MCF 10A (cell line): ENCODE measurements at places on chromosomes 7 and 10.

DNA sequence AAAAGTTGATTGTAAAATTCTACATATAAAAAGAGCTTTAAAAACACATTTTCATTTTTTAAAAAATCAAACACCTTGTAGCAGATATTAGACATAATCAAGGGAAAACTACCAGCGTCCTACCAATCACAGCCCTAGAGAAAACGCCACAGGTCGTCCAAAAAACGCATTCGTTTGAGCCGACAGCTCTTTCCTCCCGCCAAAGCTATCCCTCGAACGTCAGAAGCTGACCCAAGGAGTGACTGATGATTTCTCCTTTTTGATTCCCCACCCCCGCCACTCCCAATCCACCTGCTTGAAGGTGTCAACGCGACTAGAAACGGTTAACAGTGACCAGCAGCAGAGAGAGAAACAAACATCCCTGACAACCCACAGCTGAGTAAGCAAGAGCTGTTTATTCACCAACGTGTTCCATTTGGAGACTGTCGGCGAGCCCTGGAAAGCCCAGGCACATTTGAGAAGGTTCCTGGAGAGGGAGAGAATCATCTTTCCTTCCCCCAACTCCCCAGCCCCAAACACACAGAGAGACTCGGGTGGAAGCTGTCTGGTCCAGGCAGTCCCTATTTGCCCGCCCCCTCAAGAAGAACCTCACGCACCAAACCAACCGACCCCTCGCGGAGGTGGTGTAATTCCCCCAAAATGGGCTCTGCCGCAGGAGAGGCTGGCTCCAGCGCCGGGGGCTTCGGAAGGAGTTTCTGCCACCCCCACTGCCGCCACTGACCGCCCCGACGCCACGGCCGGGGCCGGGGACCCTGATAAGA lies 622 bp downstream of the CPEB3 start:
- peak; percentile 56 for DNase-seq

- DNase-seq = no peak
Measured at GRCh38 chr10:29412485-29412884, 123.6 kb downstream of the LYZL1 start.

DNA sequence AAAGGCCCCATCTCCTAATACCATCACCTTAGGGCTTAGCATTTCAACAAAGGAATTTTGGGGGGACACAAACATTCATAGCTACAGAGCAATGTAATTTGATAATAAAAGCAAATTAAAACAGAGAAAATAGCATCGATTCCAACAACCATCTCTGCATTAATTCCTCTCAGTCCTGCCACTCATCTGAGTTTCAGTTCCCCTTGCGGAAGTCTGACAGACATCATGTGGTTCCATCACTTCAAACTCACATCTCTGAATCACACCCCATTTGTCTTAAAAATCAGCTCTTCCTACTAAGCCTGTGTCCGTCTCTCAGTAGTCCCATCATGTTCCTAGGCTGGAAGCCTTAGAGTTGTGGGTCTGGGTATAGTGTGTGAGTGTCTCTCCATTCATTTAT lies 3.6 kb downstream of the ADCK2 start:
- DNase-seq = no peak

DNA sequence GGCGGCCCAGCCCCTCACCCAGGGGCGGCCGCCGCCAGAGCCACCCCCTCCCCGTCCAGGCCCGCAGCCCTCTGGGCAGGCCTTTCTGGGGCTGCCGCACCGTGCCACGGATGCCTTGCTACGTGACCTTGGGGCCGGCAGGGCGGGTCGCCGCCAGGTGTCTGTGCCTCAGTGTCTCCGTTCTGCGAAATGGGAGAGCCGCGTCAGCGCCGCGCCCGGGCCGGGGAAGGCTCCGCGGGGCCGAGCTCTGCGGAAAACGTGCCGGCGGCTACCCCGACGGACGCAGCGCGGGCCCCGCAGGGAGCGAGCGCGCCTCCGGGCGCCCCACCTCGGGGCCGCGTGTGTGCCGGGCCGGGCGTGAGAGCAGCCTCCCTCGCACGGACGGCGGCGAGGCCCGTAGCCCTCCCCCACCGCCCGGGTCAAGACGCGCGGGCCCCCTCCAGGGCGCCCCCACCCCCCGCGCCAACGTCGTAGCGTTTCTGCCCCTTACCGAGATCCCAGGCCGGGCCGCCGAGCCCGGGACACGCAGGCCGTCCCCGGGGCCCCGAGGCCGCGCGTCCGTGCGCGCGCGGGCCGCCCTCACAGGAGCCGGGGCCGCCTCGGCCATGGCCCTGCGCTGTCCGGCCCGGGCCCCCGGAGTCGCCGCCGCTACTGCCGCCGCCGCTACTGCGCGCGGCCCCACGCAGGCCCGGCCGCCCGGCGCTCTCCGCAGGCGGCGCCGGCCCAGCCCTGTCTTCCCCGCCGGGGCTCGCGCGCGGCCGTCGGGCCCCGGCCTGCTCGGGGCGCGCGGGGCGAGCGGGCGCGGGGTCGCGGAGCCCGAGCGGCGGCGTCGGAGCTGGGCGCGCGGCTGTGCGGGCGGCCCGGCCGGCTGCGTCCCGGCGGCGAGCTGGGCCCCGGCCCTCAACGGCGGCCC lies 1.1 kb downstream of the ZNF777 start:
- DNase-seq = no peak

GRCh38 chr10:14329746-14330173 lies 964 bp downstream of the FRMD4A start:
- DNase-seq = no peak

- peak; percentile 86 for DNase-seq
Measured at GRCh38 chr7:98352621-98353020, 48.3 kb downstream of the BAIAP2L1 start.

GRCh38 chr7:27386581-27386980 lies 144.0 kb downstream of the EVX1 start:
- DNase-seq = no peak

GRCh38 chr7:100692578-100692961 lies 1.5 kb downstream of the GIGYF1 start:
- no peak for DNase-seq

DNA sequence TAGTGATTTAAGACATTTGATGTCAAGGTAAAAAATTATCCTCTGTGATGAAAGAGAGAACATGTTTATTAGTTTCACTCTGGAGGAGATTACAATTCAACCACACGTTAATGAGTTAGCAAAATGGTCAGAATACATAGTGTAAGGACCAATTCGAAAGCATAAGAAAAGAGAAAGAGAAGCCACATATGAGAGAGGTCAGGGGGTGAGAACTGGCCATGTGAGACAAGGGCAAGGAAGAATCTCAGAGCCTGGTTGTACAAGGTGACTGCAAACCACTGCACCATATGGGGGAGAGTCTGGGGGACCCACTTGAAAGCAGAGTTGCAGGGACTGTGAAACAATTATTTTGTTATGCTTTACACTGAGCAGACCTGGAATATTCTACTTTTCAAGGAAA lies 27.7 kb upstream of the BET1 start:
- DNase-seq = no peak

DNA sequence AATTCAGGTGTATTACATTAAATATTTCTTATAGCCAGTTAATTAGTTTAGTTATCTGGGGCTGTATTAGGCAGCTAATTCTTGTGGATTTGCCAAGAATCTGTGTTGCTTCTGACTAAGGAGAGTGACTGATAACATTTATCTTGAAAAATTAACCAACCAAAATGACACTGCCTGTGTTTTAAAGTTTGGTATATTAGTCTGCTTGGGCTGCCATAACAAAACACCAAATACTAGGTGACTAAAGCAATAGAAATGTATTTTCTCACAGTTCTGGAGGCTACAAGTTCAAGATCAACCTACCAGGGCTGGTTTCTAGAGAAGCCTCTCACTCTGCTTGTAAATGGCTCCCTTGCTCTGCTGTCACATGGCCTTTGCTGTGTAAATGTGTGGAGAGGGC lies 12.9 kb downstream of the EXOC4 start:
- no peak for DNase-seq

GRCh38 chr7:6608081-6608480 lies 7.3 kb upstream of the ZNF853 start:
- no peak for DNase-seq
